ENCODE measurements at places on chromosomes 6 and 20.

DNA sequence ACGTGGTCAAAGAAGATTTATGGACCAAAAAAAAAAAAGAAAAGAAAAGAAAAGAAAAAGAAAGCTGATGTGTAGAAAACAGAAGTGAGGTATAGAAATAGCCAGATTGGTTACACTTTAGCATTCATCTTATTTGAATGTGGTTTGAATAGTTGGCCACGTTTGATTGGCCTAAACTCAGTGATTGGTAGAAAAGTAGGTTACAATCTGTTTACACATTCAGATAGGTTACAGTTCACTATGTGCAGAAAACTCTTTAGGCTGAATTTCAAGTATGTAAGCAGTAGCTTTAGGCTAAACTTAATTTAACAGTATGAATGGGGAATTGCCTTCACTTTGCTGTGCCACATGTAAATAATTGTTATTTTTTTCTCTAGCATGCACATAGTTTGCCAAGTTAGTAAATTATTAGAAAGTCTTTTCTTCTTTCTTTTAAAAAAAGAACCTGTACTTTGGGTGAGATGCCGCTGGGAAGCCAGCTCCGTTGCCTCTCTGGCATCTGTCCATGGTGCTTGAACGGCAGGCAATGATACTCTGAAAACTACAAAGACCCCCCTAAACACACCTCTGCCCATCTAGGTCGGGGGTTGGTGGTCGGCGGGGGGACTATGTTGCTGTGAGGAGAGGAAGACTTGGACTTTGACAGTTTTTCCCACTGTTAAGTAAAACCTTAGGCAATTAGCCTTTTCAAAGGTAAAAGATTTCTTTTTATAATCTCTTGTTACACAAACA is 173.0 kb downstream of the AIG1 start:
- DNase-seq = no peak

GRCh38 chr6:14174996-14175395 is 57.4 kb downstream of the CD83 start:
- no peak for DNase-seq

DNA sequence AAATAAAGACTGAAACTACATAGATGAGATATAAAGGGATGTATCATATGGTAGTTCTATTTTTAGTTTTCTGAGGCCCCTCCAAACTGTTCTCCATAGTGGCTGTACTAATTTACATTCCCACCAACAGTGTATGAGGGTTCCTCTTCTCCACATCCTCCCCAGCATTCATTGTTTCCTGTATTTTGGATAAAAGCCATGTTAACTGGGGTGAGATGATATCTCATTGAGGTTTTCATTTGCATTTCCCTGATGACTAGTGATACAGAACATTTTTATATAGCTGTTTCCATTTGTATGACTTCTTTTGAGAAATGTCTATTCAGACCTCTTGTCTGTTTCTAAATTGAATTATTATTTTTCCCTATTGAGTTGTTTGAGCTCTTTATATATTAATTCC is 229.3 kb downstream of the RFPL4B start:
- no peak for DNase-seq

GRCh38 chr20:61460261-61461052 is 208.4 kb downstream of the CDH4 start:
- DNase-seq = no peak

GRCh38 chr6:119672725-119673124 is 323.2 kb upstream of the MAN1A1 start:
- DNase-seq = no peak

GRCh38 chr6:93412452-93412851 is 6.9 kb downstream of the EPHA7 start:
- no peak for DNase-seq

DNA sequence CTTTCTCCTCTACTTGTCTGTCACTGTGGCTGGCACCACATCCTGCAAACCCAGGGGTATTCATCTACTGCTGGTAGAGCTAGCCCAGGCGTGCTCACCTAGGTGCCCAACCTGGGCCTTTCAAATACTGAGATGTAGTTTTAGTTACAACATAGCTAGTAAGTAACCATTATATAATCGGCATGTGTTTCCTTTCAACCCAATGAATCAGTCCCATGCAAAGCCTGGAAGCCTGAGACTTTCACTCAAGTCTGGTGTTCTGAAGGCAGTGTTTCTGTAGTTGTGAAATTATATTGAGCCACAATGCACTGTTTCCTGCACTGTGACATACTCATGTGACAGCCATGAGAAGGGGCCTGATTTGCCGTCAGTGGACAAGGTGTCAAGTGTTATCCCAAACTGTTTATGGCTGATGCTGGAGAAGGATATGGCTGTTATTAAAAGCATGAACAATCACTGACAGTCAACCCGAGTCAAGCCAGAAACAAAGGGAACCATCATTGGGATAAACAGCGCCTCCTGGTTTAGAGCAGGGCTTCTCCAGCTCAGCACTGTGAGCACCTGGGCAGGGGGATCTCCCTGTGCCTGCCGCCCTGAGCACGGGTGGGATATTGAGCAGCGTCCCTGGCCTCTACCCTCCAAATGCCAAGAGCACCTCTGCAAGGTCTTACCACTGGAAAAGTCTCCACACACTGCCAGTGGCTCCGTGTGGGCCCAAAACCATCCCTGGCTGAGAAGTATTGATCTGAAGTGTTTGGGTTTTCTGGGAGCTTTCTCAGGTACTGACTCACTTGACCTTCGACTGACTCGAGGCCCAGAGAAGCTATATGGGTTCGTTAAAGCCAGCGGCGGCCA is 1.6 kb downstream of the PSMA7 start:
- no peak for DNase-seq

GRCh38 chr6:128363020-128363813 is 157.2 kb downstream of the PTPRK start:
- no peak for DNase-seq

DNA sequence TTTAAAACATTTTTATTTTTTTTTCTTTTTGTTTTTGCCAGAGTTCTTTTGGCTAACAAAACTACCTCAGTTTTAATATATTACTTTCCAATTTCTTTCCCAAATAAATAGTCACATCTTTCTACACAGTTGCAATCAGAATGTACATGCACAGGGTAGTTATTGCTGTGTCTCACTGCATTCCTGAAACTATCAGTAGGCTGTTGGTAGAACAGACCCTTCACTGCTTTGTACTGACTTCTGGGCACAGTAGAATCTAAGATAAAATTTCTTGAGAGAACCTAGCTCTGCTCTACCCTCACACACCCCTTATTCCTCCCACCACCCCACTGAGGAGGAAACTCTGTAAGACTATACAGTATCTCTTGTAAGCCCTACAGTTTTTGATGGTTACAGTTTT is 19.9 kb downstream of the TPX2 start:
- no peak for DNase-seq

GRCh38 chr6:27550692-27551091 is 77.8 kb upstream of the ZNF184 start:
- DNase-seq = no peak

DNA sequence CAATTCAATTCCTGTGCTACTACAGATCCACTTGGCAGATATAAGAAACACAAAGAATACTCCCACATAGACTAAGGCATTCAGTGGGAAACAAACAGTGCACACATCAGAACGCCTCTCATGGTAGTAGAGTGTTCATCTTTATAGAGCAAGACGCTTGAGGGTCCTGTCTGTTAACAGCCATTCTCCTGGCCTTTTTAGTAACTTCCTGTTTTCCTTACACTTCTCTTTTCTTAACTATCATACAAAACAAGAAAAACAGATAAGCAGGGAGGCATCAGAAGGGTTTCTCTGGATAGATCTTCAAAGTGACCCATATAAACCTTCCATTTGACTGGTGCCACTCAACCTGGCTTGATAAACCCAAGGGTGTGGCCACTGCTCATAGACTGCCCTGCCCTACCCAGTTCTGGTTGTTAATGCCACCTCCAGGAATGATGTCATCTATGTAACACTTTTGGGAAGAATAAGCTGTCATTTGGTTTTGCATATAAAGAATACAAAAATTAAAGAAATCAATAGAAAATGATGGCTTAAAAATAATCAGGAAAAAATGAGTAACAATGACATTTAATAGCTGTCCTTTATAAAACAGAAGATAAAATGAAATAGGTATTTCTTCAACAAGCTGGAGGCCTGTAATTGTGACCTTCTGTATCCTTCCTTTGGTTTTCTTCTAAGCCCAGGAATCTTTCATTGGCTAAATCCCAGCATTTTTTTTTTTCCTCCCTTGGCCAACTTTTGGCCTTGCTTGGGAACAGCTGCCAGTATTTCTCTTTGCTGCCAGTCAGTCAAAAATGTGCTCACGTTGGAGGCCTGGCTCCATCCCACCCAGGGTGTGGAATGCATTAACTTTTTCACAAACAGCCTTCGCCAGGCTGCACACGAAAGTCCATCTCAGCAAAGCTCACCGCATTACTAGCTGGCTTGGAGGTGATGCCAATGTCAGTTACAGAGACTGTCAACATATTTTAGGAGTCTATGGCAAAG is 103.5 kb downstream of the GJA10 start:
- DNase-seq = no peak

DNA sequence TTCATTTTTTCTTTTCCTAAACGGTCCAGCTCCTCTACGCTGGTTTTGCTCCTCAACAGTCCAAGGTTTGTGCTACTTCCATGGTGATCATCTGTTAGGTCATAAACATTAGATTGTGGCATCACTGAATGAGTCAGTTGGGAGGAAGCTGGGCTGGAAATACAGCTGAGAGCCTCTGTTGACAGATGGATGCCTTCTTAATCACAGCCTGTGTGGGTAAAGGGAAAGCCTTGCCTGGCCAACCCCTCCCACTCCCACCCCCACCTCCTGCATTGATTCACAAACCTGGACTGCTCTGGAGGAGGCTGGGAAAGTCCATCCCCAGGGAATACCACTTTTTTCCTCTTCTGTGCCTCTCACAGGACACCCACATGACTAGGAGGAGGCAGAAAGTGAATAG is 180.6 kb upstream of the CCN2 start:
- DNase-seq = peak; percentile 75

GRCh38 chr6:157163434-157164159 is 159.7 kb downstream of the TMEM242 start:
- no peak for DNase-seq

DNA sequence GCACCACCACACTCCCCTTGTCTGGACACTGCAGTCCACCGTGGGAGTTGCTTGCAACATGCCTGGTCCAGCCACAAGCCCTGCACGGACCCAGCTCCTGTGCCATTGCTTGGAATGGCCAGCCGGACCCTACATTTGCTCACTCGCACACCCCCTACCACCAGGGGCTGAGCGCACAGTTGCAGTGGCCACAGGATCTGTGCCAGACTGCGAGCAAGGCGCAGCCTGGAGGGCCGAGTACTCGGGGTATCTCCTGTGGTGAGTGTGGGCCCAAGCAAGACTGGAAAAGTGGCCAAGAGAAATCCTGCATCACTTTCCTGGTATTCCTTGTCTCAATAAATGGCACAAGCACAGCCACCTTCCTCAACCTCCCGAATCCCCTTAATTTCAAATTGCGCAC is 85.4 kb upstream of the SAMD5 start:
- no peak for DNase-seq

- DNase-seq = no peak
These were observed 45.5 kb upstream of the HLA-E start for GRCh38 chr6:30443657-30444450.

- DNase-seq = no peak
These were observed 2.4 kb downstream of the CTCFL start for GRCh38 chr20:57522380-57523140.

- no peak for DNase-seq
These were observed 24.7 kb downstream of the COX4I2 start for GRCh38 chr20:31662372-31662854.

GRCh38 chr20:22446613-22447446 is 137.5 kb downstream of the FOXA2 start:
- DNase-seq = no peak

DNA sequence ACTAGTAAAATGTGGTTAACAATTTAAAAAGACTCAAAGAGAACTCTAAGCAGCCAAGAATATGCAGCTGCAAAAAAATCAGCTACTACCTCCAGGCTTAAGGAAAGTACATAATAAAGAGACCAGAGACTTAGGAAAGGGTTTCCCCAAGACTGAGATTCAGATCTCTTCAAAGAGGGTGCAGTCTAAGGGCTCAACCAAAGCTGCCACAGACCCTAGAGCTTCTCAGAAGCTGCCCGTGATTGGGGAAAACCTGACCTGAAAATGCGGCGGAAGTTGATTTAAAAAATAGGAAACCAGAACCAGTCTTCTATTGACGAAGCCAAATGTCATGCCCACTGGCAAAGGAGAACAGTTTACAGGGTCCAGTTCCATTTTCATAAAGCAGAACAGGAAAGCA is 516.8 kb upstream of the MARCKS start:
- DNase-seq = no peak

GRCh38 chr20:14401479-14402138 is 64.2 kb upstream of the FLRT3 start:
- DNase-seq = no peak

DNA sequence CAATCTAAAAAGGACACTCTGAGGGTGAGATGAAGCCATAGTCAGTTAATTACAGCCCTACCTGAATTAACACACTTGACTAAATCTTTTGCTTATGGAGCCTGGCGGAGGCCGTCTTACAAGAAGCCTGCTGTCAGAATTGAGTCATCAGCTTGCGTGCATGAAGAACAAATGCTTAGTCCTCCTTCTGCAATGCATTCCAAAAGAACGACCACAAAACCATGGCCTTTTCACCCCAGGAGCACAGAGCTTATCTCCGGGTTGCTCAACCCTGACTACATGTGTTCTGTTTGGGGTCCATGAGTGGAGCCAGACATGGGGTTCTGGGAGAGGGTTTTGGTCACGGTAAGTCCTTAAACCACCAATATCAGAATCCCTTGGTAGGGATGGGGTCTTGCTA is 318.1 kb downstream of the CLIC5 start:
- peak; percentile 35 for DNase-seq

DNA sequence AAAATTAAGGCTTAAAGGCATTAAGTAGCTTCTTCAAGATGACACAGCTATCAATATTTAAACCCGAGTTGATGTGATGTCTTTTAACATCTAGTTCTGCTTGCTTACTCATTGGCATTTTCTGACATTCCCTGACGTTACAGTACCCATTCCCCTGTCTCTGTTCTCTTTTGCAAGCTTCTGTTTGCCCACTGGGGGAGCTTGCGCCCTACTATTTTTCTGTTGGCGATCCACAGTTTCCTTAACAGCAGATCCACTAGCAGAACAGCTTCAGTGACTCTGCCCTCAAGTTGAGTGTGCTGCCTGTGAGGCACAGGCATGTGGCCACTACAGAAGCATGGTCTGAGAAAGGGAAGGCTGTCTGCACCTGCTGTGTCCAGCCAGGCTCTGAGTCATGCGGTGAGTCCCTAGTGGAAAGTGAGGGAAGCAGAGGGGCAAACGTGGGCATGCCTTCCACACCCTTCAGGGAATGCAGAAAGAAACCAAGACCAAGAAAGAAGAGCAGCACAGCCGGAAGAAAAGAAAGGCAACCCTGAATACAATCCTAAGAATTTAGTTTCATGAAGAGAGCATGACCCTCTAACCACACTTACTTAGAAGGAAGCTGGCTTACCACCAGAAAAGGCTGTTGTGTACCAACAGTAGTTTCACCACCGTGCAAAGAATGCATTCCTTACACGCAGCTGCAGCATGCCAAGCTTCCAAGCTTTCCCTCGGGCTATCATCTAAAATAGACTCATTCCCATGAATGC is 97.7 kb upstream of the VGLL2 start:
- DNase-seq = no peak

GRCh38 chr6:148952147-148953035 is 205.6 kb downstream of the UST start:
- no peak for DNase-seq

All from smooth muscle cell of the brain vasculature (primary cell).